ENCODE measurements at places on chromosomes 7 and 10.

- DNase-seq = no peak
Observed at GRCh38 chr10:130957423-130957822, 354.1 kb downstream of the TCERG1L start.

GRCh38 chr10:670038-670437 lies 19.4 kb downstream of the DIP2C start:
- no peak for DNase-seq

GRCh38 chr10:43131906-43132305 lies 6.3 kb upstream of the CSGALNACT2 start:
- no peak for DNase-seq

DNA sequence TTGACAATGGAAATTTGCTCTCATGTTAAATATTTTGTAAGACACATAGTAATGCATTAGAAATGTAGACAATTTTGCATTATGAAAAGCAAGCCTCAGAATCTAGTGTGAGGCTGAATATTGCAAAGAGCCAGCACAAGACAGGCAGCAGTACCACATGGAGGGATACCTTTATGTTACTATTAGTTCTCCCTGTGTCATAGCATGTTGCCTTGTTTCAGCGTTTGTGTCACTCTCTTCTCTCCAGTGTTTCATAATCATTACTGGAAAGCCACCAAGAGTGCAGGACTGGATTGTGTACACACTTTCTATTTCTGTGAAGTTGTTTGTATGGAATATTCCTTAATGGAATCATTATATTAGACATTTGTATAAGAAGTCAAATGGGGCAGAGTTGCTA lies 8.5 kb downstream of the AHR start:
- DNase-seq = no peak

DNA sequence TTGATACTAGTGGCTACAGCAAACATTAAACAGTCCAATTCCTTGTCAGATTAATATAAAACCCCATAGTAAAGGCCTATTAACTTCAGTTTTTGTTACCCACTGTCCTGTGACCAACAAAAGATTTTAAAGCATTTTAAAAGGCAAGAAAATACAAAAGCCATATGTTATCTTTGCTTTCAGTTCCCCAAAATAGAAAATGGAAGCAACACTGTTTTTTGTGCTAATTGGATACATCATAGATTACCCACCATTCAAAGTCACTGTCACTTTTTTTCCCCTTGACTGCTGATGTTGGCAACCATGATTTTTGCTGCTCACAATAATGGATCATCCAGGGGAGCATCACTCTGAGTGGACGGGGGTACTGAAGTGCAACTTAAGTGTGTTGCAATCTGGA lies 52.4 kb upstream of the TMEM140 start:
- DNase-seq = no peak

DNA sequence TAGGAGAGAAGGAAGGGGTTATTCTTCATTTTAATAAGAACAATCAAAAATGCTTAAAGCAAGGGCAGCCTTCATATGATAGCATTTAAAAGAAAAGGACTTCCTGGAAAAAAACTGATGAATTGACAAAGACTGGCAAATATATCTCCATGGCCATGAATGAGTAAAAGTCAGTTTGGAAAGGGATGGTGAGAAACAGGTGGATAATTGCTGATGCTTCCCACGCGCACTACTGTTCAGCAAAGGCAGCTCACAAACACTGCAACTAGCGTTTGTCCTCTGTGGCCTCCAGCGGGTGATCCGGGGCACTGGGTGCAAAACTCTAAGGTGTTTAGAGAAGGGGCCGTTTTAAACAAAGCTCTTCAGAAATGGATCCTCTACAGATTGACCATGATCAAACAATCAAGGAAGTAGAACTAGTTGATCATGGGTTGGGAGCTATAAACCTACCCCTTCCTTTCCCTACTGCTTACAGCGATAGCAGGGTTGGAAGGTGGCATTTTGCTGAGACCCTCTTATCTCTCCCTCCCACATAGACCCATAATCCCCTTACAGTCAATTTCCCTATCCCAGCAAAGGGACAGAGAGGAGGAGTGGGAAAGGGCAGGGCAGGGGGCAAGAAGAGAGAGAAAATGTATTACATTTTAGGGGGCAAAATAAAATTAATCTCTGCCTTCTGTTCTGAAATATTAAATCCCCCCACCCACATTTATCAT lies 53.8 kb downstream of the SMURF1 start:
- no peak for DNase-seq

- no peak for DNase-seq
Observed at GRCh38 chr7:27250557-27251070, 8.0 kb downstream of the EVX1 start.

DNA sequence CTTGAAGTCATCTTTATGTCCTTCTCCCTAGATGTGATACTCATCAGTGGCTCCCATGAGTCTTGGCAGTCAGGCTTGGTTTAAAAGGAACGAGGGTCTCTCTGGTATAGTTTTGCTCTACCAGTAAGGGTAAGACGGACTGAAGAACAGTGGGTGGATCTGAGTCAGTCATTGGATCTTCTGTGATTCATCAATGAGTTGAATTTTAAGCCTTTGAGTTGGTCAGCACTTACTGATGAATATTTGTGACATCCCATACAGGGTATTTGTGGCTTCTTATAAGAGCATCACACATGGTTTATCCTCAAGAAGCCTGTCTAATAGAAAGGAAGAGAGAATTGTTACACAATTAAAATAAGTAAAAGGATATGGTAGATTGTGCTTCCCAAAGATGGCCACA lies 87.3 kb upstream of the NAMPT start:
- DNase-seq = no peak

- DNase-seq = no peak
Observed at GRCh38 chr10:127576740-127577161, 27.6 kb downstream of the NPS start.

DNA sequence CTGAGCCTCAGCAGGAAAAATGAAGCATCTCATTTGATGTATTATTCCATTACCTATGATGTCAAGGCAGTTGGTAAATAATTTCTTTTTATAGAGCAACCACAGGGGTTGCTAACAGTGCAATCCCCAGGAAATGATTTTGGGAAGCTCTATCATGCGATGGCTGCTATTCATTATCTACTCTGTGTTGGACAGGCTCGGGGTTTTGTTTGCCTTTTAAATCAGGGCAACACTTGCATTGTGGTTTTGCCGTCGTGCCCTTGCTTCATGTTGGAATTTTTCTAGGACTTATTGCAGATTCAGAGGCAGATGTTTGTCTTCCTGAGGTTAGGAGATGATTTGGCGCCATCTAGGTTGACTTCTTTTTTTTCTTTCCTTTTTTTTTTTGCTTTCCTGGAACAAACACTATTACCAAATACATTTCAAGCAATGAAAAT lies 128.4 kb downstream of the BICC1 start:
- no peak for DNase-seq

DNA sequence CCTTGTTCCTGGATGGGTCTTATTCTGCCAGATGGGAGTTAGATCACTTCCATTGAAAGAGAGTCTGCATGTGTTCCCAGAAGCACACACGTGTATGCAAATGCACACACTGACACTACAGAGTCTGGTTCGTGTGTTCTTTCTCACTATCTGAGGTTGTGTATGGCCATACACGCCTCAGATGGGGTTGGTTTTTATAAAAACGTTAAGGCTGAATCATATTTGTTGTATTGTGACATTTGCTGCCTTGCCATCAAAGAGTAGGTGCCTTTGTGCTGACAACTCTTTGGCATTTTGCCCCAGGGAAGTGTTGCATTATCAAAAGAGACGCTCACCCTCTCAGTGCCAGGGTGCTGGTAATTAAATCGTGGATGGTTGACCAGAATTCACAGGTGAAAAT lies 37.7 kb upstream of the HDAC9 start:
- DNase-seq = no peak

- no peak for DNase-seq
Observed at GRCh38 chr10:82190432-82191260, 315.7 kb downstream of the NRG3 start.

DNA sequence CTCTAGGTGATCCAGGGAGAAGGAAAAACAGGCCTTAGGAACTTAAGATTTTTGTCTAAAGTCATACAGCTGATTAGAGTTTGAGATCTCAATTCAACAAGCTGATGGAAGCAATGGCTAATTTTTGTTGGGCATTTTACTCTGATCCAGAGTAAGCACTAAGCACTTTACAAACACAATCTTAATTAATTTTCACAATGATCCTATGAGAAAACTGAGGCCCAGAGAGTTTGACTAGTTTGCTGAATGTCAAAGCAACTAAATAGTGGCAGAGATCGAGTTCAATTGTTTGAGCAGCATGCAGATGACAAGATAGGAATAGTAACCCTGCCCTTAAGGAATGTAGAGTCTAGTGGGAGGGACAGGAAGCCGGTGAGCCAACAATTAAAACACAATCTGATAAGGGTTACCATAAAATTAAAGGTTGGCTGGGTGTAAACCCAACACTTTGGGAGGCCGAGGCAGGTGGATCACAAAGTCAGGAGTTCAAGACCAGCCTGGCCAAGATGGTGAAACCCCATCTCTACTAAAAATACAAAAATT lies 13.5 kb upstream of the RPEL1 start:
- DNase-seq = no peak

- DNase-seq = no peak
Observed at GRCh38 chr7:1647961-1648672, 22.0 kb upstream of the ELFN1 start.

- no peak for DNase-seq
Observed at GRCh38 chr10:82813856-82814255, 938.9 kb downstream of the NRG3 start.

DNA sequence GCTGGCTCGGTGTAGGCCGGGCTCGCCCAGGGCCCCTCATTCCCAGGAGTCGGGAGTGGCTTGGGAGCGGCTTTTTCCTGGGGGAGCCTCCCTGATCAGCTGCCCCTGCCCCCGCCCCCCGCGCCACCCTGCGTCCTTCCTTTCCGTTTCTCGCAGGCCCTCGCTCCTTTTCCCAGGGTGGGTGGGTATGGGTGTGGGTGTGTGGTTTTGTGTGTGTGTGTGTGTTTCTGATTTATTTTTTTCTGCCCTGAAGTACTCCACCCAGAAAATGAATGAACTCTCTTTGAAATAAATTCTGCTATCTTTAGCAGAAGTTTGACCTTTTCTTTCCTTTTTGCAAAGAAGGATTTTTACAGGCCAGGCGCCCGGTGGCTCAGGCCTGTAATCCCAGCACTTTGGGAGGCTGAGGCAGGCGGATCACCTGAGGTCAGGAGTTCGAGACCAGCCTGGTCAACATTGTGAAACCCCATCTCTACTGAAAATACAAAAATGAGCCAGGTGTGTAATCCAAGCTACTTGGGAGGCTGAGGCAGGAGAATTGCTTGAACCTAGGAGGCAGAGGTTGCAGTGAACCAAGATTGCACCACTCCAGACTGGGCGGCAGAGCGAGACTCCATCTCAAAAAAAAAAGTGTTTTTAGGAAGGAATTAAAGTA lies 30.0 kb upstream of the AP5Z1 start:
- no peak for DNase-seq

Data from DMS79 treated with DMSO at 0.1 percent for 48 hours (cell line).